ENCODE measurements at places on chromosomes 3 and 15. TPM values are rescaled to one million over a fixed set of nuclear protein-coding genes. Genes with fewer than 3 reads are reported as not detected.
A peak's percentile ranks its signal among the peaks of the same experiment; 100 is the strongest.

ARGFX gene
- total RNA-seq, result not detected

SLC38A3 gene
- not detected for total RNA-seq

DNA sequence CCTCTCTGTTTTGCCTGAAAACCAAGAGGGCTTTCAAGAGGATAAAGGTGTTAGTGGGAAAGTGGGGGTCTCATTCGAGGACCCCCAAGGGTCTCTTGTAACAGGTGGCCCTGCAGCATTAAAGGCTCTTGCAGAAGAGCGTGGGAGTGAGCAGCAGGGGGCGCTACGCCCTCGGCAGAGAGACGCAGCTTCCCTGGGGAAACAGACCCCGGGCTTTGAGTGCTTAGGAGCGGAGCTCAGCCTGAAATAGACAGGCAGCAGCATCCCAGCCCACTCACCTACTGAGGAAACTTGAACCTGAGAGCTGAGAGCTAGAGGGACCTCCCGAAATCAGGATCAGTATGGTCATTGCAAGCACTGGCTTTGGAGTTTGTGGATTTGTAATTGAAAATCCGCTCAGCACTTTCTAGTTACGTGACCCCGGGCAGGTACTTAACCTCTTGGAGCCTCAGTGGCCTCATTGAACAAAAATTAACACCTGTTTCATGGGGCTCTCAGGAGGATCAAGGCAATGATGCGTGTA lies 25.7 kb downstream of the RPLP1 start:
- H3K36me3 ChIP-seq, result no peaks in the 10 kb centered on the region
- peak; percentile 50 for DNase-seq
- H3K27me3 ChIP-seq, result no peaks in the 10 kb centered on the region
- no peak overlapping the region for H3K27ac ChIP-seq

- H3K4me3 ChIP-seq, result no peak overlapping the region
- H3K27ac ChIP-seq, result no peak overlapping the region
- peaks cover 4% of the 10 kb centered on the region for H3K4me1 ChIP-seq
- no peaks in the 10 kb centered on the region for H3K27me3 ChIP-seq
- DNase-seq, result no peak
- no peaks in the 10 kb centered on the region for H3K36me3 ChIP-seq
Observed at GRCh38 chr15:66959066-66959465, 106.3 kb upstream of the SMAD3 start.

AGBL1 gene
- not detected for total RNA-seq

GRCh38 chr3:100029689-100030088 lies 84.6 kb downstream of the FILIP1L start:
- DNase-seq, result no peak
- H3K27ac ChIP-seq, result no peak overlapping the region
- no peak overlapping the region for H3K4me3 ChIP-seq
- H3K36me3 ChIP-seq, result no peaks in the 10 kb centered on the region
- peaks cover 36% of the 10 kb centered on the region for H3K4me1 ChIP-seq

DNA sequence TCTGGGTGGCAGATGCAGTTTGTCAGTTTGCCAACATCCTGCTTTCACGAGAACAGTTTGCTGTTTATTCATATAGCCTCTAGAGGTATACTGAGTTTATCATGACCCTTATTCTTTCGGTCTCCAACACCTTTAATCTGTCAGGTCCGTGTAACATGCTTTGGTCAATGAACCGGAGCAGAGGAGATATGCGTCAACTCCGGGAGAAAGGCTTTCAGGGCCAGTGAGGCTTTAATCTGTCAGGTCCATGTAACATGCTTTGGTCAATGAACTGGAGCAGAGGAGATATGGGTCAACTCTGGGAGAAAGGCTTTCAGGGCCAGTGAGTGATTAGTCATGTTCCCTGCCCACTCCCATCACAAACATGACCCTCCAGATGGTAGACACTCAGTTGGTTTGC lies 16.9 kb upstream of the GPD1L start:
- no peak overlapping the region for H3K27ac ChIP-seq
- H3K4me3 ChIP-seq, result no peak overlapping the region
- H3K4me1 ChIP-seq, result no peaks in the 10 kb centered on the region
- no peaks in the 10 kb centered on the region for H3K27me3 ChIP-seq

GRCh38 chr3:133963657-133964396 lies 65.9 kb downstream of the SLCO2A1 start:
- no peaks in the 10 kb centered on the region for H3K36me3 ChIP-seq
- H3K4me3 ChIP-seq, result no peak overlapping the region
- H3K4me1 ChIP-seq, result peaks cover 32% of the 10 kb centered on the region
- H3K27me3 ChIP-seq, result no peaks in the 10 kb centered on the region
- no peak for DNase-seq
- H3K27ac ChIP-seq, result no peak overlapping the region

DNA sequence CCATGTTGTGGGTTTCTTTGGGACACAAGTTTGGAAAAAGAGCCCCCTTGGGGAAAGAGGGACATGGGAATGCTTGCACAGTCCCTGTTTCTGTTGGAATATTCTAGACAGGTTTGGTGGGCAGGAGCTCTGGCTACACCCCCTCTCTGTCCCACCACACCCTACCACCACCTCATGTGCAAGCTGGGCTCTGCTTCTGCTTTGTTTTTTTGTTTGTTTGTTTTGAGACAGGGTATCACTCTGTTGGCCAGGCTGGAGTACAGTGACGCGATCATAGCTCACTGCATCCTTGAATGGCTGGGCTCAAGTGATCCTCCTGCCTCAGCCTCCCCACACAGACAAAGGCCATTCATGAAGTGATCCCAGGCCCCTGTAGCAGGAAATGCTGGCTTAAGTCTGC lies 56.9 kb upstream of the FGD5 start:
- DNase-seq, result no peak
- no peaks in the 10 kb centered on the region for H3K36me3 ChIP-seq
- H3K27ac ChIP-seq, result no peak overlapping the region
- 0 out of 2 replicates have a peak, but pooled peaks cover 3% of the 10 kb centered on the region for H3K27me3 ChIP-seq

CCDC39 gene
- not detected for total RNA-seq

GRCh38 chr3:15427182-15427880 lies at the start of the genes EAF1 and METTL6:
TSS of gene EAF1 (plus strand) at chr3:15427598. CDS start at chr3:15427780, 182 bp downstream.
TSS of gene METTL6 (minus strand) at chr3:15427544. CDS start at chr3:15426511, 1,033 bp downstream.
- H3K4me3 ChIP-seq, result peak within 1 kb of the TSS; percentile 99
- DNase-seq, result peak; percentile 91
- H3K27me3 ChIP-seq, result no peaks in the 10 kb centered on the region
- H3K27ac ChIP-seq, result peak within 1 kb of the TSS; percentile 92

DNA sequence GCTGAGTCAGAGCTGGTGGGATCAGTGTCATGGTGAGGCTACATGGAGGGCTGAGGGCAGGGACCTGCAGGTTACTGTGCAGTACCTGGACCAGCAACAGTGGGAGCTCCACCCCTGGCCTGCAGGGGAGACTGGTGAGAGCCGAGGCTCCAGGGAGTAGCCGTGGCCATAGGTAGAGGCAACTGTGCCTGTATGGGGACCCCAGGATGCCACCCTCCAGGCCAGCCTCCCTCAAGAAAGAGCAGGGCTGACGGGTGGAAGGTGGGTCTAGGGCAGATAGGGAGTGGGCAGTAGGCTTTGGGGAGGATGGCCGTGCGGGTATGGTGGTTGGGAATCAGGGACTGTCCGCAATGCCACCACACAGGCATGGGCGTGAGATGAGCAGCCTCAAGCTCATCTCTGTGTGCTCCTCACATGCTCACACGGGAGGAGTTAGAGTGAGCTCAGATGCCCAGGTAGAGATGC lies 35.5 kb downstream of the FBLN2 start:
- DNase-seq, result no peak
- H3K36me3 ChIP-seq, result no peaks in the 10 kb centered on the region
- no peaks in the 10 kb centered on the region for H3K27me3 ChIP-seq

DNA sequence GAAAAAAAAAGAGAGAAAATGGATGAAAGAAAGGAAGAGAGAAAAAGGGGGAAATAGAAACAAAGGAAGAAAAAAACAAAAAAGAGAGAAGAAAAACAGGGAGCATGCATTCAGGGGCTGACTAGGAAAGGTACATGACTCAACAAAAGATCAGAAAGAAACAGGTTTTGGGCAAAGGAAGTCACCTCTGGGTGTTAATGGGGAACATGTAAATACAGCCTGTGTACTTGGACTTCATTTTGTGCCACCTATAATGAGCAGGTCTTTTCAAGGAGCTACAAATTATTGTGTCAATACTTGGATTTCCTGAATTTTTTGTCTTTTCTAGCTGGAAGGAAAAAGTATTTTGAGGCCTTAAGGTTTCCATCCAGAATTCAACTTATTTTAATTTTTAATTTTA lies 53.4 kb upstream of the CCDC50 start:
- H3K27ac ChIP-seq, result no peak overlapping the region
- no peaks in the 10 kb centered on the region for H3K27me3 ChIP-seq
- H3K36me3 ChIP-seq, result no peaks in the 10 kb centered on the region

GRCh38 chr3:9340472-9340902 lies 22.4 kb upstream of the THUMPD3 start:
- H3K4me3 ChIP-seq, result no peak overlapping the region
- DNase-seq, result peak; percentile 87
- no peaks in the 10 kb centered on the region for H3K36me3 ChIP-seq

- no peaks in the 10 kb centered on the region for H3K36me3 ChIP-seq
- H3K27me3 ChIP-seq, result no peaks in the 10 kb centered on the region
- H3K4me3 ChIP-seq, result no peak overlapping the region
- no peak overlapping the region for H3K27ac ChIP-seq
- no peak for DNase-seq
Observed at GRCh38 chr3:2873986-2874385, 236.2 kb downstream of the IL5RA start.
